ENCODE measurements at places on chromosomes 7 and 10.

GRCh38 chr7:155257482-155258225 is 40.0 kb upstream of the INSIG1 start:
- DNase-seq, result no peak

GRCh38 chr7:66277492-66277891 is 72.4 kb downstream of the TPST1 start:
- DNase-seq, result no peak

GRCh38 chr7:69656890-69657289 is 58.6 kb downstream of the AUTS2 start:
- DNase-seq, result no peak

DNA sequence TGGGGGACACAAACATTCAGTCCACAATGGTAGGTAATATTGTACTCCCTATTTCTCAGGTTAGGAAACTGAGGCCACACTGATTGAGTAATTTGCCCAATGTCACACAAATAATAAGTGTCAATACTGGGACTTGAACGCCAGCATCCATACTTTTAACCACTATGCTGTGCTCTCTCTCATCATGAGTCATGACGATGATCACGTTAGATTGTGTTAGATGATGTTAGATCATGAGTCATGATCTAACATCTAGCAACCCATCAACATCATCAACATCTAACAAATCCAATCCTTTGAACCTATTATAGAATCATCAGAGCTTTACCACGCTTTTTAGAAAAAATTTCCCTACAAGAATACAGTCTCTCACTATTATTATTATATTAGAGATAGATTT is 28.1 kb upstream of the HERPUD2 start:
- no peak for DNase-seq

DNA sequence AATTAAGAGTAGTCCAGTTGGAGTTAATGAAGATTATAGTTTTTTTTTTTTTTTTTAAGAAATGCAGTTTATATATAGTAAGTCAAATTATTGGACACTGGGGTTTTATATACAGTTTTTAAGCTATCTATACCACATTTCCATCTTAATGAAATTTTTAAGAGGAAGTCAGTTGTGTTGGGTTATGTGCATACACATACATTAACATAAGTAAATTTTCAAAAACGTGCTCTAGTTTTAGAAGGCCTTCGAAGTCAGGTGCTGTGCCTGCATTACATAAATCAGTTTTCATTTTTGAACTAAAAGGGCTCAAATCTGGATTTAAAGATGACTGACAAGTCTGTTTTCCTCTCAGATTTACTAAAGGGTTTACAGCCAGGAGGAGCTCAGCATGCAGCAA is 47.6 kb upstream of the FMC1 start:
- DNase-seq, result no peak

DNA sequence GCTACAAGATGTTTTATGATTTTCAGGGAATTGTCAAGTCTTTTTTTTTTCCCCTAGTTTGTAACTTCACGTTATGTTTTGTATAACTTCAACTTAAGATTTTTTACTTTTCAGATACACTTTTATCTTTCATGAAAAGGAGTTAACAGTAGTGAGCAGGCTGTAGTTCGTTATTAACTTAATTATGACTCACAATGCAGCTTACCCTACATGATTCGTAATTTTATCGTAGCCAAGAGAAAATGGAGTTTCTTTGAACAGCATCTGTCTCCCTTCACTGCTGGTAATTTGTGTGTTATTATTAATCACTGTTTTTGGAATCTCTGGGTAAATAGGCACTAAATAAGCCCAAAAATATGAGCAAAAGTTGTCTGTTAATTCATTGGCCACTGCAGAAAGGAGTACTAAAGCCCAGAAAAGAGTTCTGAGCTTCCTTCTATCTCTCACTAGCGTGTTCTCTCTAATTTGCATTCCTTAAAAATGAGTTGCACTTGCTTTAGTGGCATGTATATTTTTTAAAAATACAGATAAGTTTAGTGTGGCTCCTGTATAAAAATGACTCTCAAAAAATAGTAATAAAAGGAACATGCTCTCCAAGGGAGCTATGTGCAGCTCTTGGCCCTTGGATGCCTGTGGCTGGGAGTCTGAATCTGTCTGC is 36.1 kb downstream of the RALA start:
- no peak for DNase-seq

- no peak for DNase-seq
Measured at GRCh38 chr7:108071551-108071950, 58.6 kb downstream of the LAMB4 start.

- DNase-seq, result no peak
Measured at GRCh38 chr10:50431133-50431532, 179.8 kb upstream of the ASAH2 start.

DNA sequence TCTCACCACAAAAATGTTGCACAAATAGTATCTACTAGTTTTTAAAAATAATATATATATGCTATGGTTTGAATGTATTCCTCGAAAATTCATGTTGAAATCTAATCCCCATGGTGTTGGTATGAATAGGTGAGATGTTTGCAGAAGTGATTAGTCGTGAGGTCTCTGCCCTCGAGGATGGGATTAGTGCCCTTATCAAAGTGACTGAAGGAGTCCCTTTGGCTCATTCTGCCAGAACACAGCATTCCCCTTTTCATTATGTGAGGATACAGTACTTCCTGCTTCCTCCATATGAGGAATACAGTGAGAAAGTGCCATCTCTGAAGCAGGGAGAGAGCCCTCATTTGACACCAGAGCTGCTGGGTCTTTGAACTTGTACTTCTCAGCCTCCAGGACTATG is 777.5 kb upstream of the LRRTM3 start:
- no peak for DNase-seq

- no peak for DNase-seq
Measured at GRCh38 chr7:30705008-30705407, 22.8 kb upstream of the CRHR2 start.

DNA sequence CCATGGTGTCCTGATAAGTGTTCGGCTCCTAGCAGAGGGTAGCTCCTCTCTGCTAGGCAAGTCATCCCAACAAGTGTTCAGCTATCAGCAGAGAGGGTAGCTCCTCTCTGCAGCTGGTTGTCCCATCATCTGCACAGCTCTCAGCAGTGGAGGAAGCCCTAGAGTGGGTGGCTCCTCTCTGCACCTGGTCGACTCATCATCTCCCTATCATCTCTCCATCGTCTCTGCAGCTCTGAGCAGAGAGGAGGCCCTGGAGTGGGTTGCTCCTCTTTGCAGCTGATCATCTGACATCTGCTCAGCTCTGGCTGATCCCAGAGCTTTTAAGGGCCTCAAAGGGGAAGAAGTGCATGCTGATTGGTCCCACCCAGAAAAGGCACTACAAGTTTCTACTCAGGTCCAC is 199.9 kb upstream of the KMT2E start:
- no peak for DNase-seq

DNA sequence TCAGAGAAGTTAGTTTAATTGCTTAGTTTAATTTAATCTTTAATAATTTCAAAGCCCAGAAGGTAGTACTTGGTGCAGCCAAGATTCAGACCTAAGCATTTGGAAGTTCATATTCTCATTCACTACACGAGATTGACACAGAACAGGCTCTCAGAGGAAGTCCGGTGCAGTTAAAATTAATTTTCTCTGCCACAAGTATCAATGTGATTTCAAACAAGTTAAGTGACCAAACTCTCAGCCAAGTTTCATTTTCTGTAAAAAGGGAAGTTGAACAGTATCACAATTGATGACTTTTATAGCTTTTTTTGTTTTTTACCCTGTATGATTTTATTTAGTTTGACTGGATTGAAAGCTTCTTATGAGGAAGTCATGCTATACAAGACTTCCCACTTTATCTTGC is 1494.9 kb upstream of the LRRTM3 start:
- no peak for DNase-seq

GRCh38 chr7:122867471-122867980 is 18.7 kb downstream of the CADPS2 start:
- no peak for DNase-seq

Data from activated T-helper 1 cell treated with anti-CD3 and anti-CD28 coated beads, Interleukin-2, amount 50 U/mL, for 16 hours (primary cell).